ENCODE measurements at places on chromosomes 12 and 14.

DNA sequence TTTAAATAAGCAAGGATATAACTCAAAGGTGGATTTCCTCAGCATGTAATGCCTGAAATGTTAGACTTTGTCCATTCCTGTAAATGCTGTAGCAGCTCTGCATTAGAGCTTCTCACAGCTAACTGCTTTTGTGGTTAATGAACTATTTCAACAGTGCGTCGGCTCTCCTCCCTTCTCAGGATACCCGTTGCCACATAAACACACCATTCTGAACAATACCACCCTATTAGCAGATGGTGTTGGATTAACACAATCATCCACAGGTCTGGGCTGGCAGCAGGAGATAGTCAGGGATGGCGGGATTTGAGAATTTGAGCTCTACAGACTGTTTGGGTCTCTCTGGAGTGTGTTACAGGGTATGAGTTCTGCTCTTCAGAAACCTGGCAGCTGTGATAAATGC lies 33.5 kb upstream of the C12orf42 start:
- no peak for DNase-seq

GRCh38 chr14:99768381-99768780 lies 24.8 kb upstream of the EML1 start:
- DNase-seq, result no peak

DNA sequence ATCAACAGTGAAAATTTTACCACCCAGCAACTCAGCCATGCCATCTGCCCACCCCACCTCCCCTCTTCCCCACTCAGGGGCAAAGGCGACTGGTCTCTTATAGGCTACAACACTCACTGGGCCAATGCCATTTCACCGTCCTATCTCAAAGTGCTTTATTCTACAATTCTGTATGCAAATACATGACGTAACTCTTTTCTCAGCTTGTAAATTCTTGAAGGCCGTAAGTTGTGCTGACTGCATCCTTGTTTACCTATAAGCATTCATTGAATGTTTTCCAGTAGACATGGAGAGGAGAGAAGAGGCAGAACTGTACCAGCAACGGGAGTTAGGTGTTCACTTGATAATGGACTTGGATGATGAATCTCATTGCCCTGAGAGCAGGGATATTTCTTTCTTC lies 15.6 kb downstream of the BCL2L14 start:
- no peak for DNase-seq

- DNase-seq, result peak; percentile 35
These were observed 16.4 kb downstream of the ACVRL1 start for GRCh38 chr12:51923506-51924365.

DNA sequence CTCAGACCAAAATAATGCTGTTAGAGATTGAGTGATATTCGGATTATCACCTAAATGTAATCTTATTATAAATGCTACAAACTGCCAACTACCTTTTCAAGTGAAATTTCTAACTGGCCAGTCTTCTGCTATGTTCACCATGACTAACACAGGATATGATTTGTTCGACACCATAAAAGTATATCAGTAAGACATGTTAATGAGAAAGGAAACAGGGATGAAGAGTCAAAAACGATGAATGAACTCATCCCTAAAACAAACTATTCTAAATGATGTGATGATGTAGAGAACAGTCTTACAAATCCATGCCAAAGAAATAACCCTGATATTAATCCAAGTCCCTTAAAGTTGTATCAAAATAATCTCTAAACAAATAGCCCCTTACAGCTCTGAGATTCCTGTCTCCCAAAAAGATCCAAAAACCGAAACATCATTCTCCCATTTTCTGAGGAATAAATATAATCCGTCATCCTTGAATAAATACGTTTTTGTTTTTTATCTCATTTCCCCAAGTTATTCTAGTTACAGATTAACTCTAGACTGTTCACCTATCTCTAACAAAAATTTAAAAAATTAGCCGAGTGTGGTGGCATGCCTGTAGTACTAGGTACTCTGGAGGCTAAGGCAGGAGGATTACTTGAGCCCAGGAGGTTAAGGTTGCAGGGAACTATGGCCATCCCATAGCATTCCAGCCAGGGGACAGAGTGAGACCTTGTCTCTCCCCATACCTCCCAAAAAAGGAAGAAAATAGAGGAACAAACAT lies 9.1 kb downstream of the SCAF11 start:
- DNase-seq, result no peak

DNA sequence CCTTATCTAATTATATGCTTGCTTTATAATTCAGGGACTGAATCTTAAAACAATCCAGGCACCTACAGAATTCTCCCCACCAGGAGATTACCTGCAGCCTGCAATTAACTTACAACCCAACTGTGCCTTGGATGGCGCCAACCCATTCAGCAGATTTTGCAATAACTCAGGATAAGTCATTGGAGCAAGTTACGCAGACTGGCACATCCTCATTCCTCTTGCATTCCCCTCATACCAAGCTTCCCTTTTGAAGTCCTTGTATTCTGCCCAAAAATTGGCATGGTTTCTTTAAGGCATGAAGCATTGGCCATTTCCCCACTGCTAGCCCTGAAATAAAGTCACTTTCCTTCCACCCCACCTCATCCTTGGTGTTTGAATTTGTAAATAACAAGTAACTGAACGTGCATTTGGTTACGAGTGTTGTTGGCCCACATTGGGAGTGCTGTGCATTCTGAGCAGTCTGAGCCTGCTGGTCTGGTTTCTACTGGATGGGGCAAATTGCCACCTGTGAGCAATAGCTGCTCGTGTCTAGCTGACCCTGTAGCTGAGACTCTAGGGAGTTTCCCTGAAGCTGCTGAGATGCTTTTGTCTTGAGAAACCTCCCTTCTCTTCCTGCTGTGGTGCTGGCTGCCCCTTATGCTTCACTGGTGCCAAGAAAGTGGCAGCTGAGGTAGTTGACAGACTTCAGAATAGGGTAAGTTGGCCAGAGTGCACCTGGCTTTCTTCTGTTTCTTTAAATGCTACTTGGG lies 99.2 kb upstream of the SCAF11 start:
- DNase-seq, result no peak

DNA sequence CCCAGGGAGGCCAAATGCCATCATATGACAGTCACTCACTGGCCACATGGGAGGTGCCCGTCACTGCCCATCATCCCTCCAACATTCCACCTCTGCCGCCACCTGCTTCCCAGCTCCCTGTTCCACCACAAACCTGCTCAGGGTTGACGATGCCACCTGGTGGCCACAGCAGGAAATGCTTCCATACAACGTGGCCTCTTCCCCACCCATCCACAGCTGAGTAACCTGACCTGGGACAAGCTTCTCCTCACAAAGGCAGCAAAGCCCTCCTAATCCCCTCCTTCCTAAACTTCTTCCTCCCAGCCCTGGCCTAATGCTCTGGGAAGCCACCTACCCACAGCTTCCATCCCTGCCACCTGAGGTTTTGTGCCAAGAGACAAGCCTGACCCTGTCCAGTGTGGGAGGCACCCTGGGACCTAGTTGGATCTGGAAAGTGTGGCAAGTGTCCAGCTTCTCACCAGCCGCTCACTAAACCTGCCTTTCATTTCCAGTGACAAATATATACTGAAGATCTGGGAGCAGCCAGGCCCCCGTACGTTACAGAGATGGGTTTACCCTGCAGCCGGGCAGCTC lies 4.3 kb downstream of the DEGS2 start:
- no peak for DNase-seq

- DNase-seq, result no peak
These were observed 28.6 kb upstream of the RND1 start for GRCh38 chr12:48894271-48894670.

- no peak for DNase-seq
These were observed 234.7 kb downstream of the ADGRD1 start for GRCh38 chr12:131188131-131189050.

- DNase-seq, result no peak
These were observed 188.2 kb downstream of the TMTC2 start for GRCh38 chr12:82874945-82875344.

- peak; percentile 34 for DNase-seq
These were observed 594 bp downstream of the ARHGDIB start for GRCh38 chr12:14960548-14961465.

DNA sequence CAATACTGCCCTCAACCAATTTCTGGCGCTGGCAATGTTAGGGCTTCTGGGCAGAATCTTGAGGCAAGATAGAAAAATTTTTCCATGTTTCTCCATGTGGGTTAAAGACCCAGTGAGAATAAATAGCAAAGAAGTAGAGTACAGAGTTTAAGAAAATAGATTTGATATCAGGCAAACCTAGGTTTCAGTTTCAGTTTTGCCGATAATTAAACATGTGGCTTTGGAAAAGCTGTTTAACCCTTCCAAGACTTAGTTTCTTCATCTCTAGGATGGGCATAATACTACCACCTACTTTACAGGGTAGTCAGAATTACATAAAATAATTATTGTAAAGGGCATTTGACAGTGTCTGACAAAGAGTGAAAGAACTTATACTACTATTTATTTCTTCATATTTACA lies 360.4 kb downstream of the PCNX1 start:
- DNase-seq, result no peak

DNA sequence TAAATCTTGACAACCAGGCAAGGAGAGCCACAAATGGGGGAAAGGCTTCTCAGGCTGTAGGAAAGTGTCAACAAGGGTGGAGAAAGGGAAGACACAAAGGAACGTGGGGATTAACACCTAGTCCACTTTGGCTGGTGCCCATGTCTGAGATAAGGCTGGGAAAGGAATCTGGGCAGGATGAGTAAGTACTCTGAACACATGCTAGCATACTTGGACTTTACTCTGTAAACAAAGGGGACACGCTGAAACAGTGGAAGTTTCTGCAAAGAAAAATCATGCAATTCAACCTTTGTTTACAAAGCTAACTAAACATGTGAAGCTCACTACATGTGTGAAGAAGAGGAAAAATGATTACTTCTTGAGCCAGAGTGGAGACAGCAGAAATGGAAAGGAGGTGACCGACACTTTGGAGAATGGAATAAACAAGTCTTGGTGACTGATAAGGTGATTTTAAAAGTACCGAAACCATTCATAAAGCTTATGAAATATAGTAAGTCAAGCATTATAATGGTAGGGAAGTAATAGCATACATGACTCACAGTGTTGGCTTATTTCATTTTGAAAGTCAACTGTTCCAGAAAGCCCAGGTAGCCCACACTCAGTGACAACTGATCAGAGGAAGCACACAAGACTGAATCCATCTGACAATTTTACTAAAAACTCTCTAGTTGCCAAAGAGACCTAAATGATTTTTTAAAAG lies 13.2 kb downstream of the CPNE8 start:
- no peak for DNase-seq

DNA sequence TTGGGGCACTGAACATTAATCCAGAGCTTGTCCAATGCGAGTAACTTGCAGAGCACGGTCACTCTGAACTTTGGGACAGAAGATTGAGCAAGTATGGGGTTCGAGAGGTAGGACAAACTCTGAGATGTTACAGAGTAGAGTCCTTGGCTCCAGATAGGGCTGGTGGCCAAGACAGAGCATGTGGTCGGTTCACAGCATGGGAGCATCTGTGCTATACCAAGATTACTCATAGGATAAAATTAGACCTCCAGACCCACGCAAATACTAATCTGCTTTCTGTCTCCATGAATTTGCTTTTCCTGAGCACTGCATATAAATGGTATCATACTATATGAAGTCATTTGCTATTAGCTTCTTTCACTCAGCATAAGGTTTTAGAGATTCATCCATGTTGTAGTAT lies 93.4 kb upstream of the TBX5 start:
- DNase-seq, result no peak

- no peak for DNase-seq
These were observed 4.1 kb downstream of the GPRC5D start for GRCh38 chr12:12947902-12948301.

DNA sequence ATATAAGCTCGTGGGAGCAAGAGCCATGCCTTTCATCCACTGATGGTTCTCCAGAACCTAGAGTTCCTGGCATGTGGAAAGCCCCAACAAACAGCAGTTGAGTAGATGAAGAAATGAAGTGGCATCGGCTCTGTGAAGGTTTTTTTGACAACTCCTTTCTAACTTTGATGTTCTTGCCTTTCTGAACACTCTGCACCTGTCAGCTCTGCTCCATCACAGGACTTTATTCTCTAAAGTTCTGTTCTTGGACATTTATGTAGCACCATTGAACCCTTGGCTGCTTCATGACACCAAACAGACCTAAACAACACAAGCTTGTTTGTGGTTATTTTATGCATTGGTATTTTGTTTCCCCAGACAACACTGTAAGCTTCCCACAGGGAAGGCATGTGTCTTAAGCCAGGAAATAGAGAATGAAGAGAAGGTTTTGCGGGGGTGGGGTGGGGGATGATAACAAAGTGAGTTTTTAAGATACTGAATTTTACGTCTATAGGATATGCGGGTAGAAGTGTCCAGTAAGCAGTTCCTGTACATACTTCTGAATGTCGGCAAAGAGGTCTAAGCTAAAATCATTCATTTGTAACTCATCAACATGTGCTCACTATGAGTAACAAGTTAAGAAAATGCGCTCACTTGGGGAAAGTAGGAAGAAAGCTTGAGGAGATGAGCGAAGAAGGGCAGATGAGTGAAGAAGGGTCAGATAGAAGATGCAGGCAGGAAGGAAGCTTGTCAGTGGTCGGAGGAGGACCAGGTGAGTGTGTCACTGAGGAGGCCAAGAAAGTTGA lies 146.0 kb upstream of the PLEKHG7 start:
- DNase-seq, result no peak

- DNase-seq, result no peak
These were observed 1244.9 kb upstream of the SEL1L start for GRCh38 chr14:82778601-82779000.

GRCh38 chr12:92360543-92360942 lies 214.9 kb upstream of the BTG1 start:
- no peak for DNase-seq

Data from activated T-helper 1 cell treated with anti-CD3 and anti-CD28 coated beads, Interleukin-12 subunit alpha, Interleukin-12 subunit beta, Interleukin-2, Interleukin-4 antibody, amounts not matched to agents 30 ng/mL and 10 ng/mL and 1 ng/mL, durations not matched to agents 14 hours and 24 hours and 36 hours (primary cell).